EH (cell line): ENCODE measurements at places on chromosomes 1 and 21.

GRCh38 chr1:15937146-15937545, 38.8 kb downstream of the ZBTB17 start:
- no peak for DNase-seq

GRCh38 chr1:118918230-118918939, 69.8 kb downstream of the TBX15 start:
- DNase-seq: no peak

DNA sequence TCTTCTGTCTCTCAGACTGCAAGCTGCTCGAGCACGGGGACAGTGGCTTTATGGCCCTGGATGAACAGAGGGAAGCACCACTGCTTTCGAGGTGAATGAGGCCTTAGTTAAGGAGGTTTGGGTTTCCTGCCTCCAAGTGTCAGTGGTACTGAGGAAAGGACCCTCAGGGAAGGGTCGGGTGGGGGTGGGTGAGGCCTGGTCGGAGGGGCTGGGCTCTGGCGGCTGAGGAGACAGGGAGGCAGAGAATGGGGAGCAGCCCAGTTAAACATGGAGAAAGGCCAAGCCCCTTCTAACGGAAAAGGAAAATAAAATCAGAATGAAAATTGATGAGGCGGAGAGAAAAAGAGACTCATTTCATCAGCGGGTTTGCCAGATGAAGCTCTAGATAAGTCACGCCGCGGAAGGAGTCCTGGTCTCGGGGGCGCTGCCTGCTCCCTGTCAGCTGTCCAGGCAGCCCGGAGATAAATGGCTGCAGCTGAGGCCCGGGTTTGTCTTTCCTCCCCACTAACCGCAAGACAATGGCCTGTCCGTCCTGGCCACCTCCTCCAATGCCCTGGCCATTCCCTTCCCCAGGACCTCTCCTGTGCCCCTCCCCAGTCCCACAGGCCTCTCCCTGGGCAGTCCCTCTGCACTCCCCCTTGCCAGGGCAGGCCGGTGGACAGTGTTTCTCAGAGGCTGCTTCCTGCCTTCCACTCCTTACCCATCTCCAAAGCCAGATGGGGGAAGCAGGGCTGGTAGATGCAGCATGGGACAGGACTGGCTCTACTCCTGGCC, 55.2 kb downstream of the LRRN2 start:
- DNase-seq: peak; percentile 6

DNA sequence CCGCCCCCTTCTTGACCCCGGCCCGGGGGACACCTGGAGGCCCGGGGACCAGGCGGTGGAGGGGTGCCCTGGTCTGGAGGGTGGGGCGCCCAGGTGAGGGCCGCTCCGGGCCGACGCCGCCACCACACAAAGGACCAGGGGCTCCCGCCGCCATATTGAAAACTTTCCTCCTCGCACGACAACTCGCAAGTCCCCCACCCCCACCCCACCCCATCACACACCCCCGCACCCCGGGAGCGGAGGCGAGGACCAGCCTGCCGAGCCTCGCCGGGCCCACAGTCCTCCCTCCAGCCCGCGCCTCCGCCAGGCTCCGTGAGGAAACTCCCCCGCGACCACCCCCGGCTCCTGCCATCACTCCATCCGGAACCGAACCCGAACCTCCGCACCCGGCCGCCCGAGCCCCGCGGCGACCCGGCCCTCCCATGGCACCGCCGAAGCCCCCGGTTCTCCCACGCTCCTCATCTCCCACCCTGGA, 733 bp downstream of the KDM5B start:
- DNase-seq: peak; percentile 45

DNA sequence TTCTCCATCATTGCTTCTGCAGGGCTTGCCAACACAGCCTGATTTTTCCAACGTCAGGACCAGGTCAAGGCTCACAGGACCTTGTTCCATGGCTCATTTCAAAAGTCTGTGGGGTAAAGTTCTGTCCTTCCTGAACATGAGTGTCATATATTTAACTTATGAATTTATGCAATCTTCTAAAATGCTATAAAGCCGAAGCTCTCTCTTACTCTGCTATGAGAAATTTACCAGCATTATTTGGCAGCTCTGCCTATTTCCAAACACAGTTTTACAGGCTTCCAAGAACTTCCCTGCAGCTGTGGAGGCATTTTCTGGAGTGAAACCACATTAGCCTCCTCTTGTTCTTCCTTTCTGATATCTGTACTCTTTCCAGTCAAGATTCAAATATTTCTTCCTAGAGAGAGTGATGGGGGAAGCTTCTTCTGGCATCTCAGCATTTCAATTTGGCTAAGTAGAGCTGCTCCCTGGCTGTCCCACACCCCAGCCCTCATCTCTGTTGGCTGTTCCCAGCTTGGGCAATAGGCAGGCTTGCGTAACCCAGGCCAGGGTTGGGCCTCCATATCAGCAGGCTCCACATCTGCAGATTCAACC, 15.6 kb upstream of the HMGCS2 start:
- peak; percentile 7 for DNase-seq

DNA sequence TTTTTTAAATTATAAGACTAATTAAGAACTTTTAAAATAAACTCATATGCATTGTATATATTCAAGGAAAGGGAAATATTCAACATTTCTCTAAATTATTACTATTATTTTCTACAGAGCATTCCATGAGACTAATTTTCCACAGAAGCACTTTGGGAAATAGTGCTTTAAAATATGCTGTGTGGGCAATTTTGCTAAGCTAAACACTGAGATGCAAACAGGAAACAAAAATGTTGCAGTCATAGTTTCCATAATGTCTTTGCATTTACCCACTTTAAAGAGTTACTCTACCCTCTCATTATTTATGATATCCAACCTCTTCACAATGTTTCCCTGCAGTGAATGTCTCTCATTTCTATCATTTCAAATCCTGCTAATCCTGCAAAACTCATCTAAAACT, 269.6 kb upstream of the BEND5 start:
- no peak for DNase-seq

- no peak for DNase-seq
Observed at GRCh38 chr1:196209265-196209664, 399.0 kb downstream of the KCNT2 start.

DNA sequence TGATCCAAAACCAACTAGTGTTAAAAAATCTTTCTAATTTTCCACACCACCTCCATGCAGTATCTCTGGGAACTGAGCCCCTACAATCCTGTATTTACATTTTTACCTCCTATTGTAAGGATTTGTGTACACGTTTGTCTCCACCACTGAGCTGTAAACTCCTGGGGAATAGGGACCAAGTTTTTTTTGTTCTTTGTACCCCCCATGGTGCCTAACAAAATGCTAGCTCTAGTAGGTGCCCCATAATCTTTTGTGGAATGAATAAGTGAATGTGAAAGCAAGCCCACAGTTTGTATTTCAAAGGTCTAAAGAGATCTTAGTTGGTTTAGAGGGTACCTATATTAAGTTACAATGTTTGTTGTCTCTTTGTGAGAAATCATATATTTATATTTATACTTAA, 879 bp upstream of the WLS start:
- no peak for DNase-seq

GRCh38 chr1:43073490-43074230, 98.4 kb downstream of the EBNA1BP2 start:
- DNase-seq: peak; percentile 81

- peak; percentile 57 for DNase-seq
Observed at GRCh38 chr1:31648641-31649357, 4.1 kb upstream of the PEF1 start.

- DNase-seq: no peak
Observed at GRCh38 chr1:2151252-2151651, 43.3 kb downstream of the FAAP20 start.

DNA sequence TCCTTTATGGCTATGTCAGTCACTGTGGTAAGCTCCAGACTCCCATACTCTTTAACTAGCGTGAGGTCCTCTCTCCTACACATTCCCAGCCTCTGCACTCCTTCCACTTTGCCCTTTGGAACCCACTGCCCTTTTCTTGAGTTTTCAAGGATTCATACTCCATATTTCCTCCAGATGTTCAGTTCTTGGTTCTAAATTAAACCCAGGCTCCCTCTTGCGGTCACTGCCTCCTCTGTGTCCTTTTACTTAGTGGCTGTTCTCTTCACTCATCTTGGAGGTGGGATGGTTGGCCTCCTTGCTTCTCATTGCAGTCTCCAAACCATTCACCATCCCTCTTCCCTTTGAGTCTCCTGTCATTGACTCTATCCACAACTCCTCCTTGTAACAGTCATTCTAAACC, 208.1 kb downstream of the TGFB2 start:
- DNase-seq: peak; percentile 78

GRCh38 chr1:112027696-112028095, 38.2 kb upstream of the KCND3 start:
- DNase-seq: no peak

DNA sequence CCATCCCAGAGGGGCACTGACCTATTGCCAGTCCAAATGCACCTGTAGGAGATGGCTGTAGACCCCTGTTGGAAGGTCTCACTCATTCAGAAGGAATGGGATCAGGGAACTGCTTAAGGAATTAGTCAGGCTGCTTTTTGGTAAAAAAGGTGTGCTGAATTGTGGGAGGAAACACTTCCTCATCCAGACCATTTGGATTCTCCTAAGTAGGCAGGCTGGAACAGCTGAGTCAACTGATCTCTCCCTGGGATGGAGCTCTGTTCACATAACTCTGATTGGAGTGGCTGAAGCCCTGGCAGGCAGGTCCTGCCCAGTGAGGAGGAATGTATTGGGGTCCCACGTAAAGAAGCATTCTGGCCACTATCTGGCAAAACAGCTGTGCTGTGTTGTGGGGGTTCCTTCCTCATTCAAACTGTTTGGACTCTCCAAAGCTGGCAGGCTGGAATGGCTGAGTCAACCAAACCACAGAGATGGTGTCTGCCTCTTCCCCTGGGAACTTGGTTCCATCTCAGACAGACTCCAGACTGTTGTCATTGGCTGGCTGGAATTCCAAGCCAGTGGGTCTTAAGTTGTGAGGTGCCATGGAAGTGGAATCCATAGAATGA, 70.7 kb upstream of the PDC start:
- DNase-seq: peak; percentile 89

- peak; percentile 81 for DNase-seq
Observed at GRCh38 chr1:41498804-41499203, 14.3 kb upstream of the EDN2 start.

DNA sequence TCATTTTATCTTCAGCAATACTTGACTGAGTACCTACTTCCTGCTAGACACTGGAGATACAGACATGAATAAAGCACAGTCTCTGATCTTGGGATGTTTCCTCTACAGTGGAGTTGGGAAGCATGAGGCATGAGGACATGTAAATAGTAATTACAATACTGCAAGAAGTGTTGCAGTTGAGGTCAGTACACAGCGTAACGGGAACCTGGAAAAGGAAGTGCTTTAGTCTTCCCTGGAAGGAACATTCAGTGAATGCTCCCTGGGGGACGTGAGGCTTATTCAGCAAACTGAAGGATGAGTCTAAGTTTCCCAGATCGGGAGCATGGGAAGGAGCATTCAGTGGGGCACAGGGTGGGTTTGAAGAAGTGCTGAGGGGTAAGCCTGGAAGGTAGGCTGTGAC, 112.4 kb downstream of the PIK3R3 start:
- DNase-seq: no peak

GRCh38 chr1:2311184-2312032, 79.9 kb downstream of the MORN1 start:
- DNase-seq: peak; percentile 68

DNA sequence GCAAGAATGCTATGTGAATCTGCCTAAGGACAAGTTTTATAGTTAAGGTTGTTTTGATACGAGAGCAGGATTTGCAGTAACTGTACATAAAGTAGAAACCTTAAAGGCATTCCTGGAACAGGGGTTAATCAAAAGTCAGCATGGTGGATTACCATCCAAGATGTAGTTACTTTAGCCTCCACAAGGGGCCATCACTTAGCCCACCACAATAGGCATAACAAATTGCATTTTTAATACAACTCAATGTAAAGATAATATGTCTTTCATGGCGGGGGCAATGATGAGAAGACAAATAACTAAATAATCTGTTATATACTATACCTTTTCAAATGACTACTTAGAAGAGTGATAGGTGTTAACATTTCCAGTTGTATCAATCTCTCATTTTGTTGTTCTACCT, 611.2 kb upstream of the ADGRL4 start:
- DNase-seq: no peak

GRCh38 chr1:151144474-151145303, 1.7 kb downstream of the SEMA6C start:
- DNase-seq: no peak

GRCh38 chr1:174262349-174263241, 103.3 kb downstream of the RABGAP1L start:
- DNase-seq: peak; percentile 56
